ENCODE measurements at places on chromosomes 3 and 15.

DNA sequence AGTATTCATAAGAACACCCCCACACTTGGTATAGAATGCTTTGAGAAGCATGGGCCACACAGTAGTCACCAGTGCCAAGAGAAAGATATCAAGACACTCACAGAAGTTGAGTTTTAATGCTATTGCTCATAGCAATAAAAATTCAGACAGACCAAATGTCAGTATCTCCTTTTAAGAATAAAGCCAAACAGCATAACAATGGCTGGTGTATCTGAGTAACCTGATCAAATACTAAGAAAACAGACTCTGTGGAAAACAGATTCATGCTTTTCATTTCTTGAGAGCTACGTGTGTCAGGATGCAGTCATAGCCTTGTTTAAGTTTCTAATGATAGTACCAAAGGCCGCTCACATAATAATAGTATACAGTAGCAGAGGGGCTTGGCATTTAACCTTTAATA is 778.5 kb downstream of the MECOM start:
- DNase-seq = no peak

- no peak for DNase-seq
Measured at GRCh38 chr3:100915706-100916495, 77.3 kb downstream of the ABI3BP start.

DNA sequence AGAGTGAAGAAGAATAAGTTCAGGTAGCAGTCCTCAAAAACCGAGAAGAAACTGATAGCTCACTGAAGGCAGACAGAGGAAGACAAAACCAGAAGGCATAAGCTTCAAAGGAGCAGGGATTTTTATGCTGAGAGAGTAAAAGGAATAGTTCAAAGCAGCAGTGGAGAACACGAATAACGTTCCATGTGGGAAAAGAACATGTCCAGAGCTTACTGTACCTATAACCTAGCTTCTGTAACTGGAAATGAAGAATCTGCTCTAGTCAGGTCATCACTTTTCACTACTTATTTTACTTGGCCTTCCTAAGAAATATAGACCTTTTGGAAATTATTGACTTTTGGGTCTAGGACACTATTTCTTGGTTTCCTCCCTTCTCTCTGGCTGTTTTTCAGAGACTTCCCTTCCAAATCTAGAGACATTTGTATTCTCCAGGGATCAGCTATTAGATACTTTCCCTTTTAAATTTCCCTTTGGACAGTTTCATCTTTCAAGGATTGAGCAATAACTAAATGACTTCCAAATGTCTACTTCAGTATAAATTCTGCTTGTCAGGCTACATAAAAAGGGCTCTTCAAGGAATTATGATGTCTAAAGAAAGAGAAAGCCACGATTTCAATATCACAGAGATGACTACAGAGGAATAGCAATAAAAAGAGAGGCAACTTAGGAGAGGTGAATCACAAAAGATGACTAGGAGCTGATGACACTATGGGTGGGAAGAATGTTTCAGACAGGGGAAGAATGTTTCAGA is 46.7 kb downstream of the UBE3A start:
- DNase-seq = no peak

GRCh38 chr3:180199417-180199995 is 162.8 kb upstream of the PEX5L start:
- DNase-seq = peak; percentile 71

DNA sequence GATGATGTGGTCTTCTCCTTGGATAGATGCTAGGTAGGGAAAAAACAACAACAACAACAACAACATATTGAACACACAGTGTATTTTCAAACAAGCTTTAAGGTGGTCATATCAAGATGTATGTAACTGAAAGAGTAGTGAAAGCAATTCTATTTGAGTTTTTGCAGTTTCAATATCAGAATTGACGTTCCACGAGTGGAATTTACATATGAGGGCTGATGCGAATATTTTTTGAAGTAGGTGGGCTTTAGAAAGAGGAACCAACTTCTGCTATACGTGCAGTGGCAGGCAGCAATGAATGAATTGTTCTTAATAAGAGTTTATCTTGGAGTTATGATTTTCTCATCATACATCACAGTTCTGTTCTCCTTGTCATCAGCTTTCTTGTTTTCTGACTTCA is 151.9 kb upstream of the CNTN3 start:
- no peak for DNase-seq

DNA sequence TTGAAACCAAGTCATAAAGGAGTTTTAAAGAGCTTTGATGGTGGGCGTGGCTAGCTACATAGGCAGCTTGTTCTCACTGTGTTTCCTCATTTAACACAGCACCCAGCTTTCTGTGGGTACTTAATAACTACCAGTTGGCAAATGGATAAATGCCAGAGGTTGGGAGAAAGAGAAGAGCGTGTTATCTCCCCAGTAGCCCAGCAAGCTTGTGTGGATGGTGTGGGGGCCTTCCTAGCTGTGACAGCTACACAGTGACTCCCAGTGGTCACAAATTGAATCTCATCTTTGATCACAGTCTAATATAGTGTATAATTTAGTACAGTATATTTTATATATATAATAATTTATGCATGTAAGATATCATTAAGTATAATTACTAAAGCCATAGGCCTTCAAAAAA is 984.1 kb downstream of the EPHA3 start:
- peak; percentile 45 for DNase-seq

- DNase-seq = no peak
Measured at GRCh38 chr3:62375655-62376453, 2.5 kb upstream of the FEZF2 start.

DNA sequence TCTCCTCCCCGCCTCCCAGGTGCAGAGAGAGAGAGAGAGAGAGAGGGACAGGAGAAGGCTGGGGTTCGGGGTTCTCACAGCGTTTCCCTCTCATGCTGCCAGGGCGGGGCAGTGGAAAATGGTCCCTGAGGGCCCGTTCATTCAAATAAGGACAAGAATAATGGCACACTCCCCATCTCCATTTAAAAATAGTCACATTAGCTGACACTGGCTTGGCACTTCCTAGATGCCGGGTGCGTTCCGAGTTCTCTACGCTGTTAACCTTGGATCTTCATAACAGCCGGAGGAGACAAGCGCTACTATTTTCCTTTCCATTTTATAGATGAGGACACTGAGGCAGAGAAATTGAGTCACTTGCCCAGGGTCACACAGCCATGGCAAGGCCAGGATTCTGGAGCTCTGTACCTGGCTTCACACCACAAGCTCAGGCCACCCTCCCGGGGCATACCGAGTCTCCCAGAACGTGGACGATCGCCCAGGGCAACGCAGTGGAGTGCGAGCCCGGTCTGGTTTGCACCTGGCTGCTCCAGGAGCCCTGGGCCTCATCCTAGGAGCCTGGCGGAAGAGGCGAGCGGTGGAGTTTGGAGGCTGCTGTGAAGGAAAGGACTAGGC is 608 bp upstream of the SLC6A6 start:
- DNase-seq = no peak

GRCh38 chr3:30702038-30702827 is 95.8 kb downstream of the TGFBR2 start:
- no peak for DNase-seq

DNA sequence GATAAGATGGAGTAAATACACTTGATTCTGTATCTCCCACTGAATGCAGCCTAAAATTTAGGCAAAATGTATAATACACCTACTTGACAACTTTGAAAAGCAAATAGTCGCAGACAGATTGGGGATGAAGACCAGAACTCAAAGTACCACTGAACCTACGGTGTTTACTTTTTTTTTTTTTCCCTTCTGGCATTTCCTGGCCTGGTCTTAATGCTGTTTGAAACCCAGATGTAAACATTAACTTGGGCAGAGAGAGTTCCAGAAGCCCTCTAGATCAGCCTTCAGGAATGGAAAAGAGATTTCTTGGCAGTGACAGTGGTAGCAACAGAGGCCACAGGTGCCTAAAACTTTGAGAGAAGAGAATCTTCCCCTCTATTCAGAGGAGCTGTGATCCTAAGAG is 27.8 kb downstream of the ALPK3 start:
- DNase-seq = no peak

- no peak for DNase-seq
Measured at GRCh38 chr3:48184299-48184698, 3.9 kb downstream of the CDC25A start.

GRCh38 chr15:82064824-82065223 is 19.0 kb upstream of the MEX3B start:
- DNase-seq = no peak

GRCh38 chr3:121988146-121988545 is 33.9 kb downstream of the ILDR1 start:
- DNase-seq = no peak

DNA sequence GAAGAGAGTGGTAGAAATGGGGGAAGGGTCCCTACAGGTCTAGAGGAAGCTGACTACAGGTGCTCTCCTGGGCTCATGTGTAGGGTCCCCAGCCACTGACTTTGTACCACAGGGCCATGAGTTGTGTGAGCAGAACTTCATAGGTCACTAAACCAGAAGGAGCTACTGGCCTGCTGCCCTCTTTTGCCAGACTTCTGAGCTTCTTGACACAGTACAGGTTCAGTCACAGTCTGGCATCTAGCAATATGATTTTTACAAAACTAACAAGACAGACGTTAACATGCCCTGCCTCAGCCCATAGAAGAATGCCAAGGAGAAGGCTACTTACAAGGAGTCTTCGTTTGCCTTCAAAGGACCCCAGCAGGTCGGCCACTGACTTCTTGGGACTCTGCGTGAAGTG is 3.2 kb downstream of the CCDC80 start:
- no peak for DNase-seq

DNA sequence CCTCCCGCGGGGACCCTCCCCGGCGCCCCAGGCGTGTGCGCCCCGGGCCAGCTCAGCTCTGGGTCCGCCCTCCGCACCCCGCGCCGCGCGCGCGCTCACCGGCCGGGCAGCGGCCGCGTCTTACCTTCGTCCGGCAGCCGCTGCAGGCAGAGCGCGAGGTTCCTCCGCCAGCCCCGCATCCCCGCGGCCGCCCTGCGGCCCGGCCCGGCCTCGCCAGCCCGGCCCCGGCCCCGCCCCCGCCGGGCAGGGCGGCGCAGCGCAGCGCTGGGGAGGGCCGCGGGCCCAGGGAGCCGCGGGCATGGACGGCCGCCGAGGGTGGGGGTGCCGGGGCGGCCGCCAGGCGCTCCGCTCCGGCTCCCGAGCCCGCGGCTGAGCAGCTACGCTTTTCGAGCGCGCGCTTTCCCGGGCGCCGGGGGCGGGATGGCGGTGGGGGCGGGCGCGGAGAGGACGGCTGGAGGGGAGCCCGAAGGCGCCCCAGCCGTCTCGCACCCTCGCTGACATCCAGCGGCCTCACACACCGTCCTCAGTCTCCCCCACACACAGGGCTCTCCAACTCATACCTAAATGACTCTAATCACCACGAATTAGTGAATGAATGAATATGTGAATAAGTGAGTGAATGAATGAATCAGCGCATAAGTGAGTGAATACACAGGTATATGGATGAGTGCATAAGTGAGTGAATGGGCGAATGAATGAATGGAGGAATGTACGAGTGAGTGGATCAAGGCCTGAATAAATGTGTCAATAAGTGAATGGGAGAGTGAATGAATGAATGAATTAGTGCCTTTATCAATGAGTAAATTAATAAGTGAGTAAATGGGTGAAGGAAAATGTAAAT is 48.5 kb upstream of the CCDC174 start:
- DNase-seq = peak; percentile 33

DNA sequence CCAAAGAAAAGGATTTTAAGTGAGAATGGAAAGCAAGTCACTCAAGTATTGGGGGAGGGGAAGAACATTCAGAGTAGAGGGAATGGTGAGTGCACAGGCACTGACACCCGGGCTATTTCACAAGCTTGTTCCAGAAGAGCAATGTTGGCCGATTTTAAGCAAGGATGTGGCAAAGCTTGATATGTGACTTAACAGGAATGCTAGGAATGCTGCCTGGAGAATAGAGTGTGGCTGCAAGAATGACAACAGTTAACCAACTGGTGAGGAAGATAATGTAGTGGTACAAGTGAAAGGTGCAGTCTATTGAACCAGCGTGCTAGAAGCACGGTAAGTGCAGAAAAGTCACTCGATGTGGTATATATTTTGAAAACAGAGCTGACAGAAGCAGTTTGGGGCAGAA is 6.2 kb upstream of the CCDC80 start:
- DNase-seq = no peak

DNA sequence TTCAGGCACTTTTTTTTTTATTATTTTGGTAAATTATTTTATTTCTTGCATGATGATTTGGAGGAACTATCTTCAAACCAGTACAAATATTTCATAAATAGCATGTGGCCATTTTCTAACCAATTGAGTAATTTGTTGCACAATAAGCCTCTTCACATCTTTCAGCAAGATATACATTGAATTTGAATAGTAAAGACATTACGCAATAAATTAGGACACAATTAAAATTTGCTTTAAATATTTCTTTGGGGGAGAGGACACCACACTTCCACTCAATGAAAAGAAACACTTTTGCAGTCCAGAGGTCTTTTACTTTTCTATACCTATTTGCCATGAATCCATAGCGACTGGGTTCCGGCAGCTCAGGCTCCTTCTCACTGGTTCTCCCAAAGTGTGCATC is 762.6 kb upstream of the GOLIM4 start:
- DNase-seq = no peak

GRCh38 chr15:50593761-50594160 is 47.3 kb upstream of the USP50 start:
- no peak for DNase-seq

- DNase-seq = no peak
Measured at GRCh38 chr3:41178576-41178975, 20.7 kb upstream of the CTNNB1 start.

- DNase-seq = peak; percentile 52
Measured at GRCh38 chr15:34216527-34217270, 6.8 kb upstream of the KATNBL1 start.

GRCh38 chr3:157412323-157412855 is 24.3 kb upstream of the PTX3 start:
- DNase-seq = no peak

GRCh38 chr15:28892789-28893610 is 7.2 kb downstream of the APBA2 start:
- DNase-seq = no peak

GRCh38 chr3:44409640-44410410 is 67.6 kb downstream of the ZNF445 start:
- DNase-seq = no peak

GRCh38 chr3:39453134-39453533 is 14.3 kb upstream of the MOBP start:
- DNase-seq = no peak

All from WERI-Rb-1 (cell line).